ENCODE measurements at places on chromosomes 6 and 20.

DNA sequence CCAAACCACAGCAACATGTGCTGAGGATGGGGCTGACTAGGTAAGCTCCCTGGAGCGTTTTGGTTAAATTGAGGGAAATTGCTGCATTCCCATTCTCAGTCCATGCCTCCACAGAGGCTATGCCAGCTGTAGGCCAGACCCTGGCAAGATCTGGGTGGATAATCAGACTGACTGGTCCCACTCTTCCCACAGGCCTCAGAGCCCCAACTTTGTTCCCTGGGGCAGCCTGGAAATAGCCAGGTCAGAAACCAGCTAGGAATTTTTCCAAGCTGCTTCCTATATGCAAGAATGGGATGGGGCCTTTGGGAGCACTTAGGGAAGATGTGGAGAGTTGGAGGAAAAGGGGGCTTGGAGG lies 1.5 kb upstream of the VEGFA start:
- DNase-seq: no peak

DNA sequence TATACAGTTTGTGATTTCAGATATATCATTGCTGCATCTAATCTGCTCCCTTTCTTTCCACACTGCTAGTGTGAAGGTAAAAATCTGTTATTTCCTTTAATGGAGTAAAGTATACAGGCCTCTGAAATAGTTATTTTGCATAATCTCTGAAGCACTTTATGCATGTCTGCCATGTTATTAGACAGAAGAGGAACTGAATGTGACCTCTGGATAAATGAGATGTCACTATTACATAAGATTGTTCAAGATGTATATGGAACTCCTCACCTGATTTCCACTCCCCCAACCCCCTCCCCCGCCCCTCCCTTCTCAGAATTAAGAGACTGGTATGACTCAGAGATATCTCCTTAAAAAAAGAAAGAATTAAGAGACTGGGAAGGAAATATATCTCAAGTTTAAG lies 26.3 kb downstream of the SERINC1 start:
- no peak for DNase-seq

GRCh38 chr6:24566020-24566767 lies 71.4 kb downstream of the ALDH5A1 start:
- no peak for DNase-seq

GRCh38 chr6:144595266-144595665 lies 310.1 kb downstream of the UTRN start:
- no peak for DNase-seq

DNA sequence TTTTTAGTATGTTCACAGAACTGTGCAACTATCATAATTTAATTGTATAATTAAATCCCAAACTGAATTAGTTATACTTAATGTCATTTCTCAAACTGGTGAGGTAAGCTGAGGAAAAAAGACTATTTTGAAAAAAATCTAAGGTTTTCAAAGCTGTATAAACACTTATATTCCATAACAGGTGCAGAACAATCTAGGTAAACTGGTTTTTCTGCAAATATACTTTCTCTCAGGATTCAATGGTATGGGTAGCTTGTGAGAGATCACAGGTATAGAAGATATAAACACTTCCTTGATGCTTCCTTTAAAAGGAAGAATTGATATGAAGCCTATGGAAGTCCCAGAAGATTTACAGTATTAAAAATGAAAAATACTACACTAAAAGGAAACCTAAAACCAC lies 33.7 kb downstream of the NOL7 start:
- DNase-seq: no peak

- no peak for DNase-seq
Observed at GRCh38 chr6:128111096-128111495, 210.2 kb upstream of the THEMIS start.

DNA sequence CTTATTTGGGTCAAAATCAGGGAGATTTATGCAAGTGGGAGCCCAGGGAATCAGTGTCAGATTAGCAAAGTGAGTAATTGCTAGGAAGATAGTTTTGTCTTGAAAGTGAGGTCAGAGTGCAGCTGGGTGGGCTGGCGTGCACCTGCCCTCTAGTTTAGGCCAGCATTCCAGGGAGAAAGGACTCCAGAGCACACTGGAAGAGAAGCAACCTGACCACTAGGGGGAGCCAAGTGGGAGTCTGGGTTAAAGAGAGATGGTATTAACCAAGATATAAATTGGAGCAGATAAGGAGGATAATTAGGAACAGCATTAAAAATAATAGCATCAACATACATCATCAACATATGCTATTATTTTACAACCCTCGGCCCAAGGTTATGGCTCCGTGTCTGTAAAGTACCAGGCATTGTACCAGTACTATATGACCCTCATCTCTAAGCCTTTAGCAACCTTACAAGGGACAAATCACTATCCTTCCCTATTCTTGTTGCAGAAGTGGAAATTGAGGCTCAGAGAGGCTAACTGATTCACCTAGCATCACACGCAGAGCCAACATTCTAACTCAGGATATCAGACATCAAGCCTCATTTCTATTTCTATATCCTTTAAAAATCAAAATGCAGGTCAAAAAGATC lies 57.8 kb downstream of the SLC2A10 start:
- no peak for DNase-seq

GRCh38 chr6:97198046-97198565 lies 84.9 kb downstream of the MMS22L start:
- no peak for DNase-seq

DNA sequence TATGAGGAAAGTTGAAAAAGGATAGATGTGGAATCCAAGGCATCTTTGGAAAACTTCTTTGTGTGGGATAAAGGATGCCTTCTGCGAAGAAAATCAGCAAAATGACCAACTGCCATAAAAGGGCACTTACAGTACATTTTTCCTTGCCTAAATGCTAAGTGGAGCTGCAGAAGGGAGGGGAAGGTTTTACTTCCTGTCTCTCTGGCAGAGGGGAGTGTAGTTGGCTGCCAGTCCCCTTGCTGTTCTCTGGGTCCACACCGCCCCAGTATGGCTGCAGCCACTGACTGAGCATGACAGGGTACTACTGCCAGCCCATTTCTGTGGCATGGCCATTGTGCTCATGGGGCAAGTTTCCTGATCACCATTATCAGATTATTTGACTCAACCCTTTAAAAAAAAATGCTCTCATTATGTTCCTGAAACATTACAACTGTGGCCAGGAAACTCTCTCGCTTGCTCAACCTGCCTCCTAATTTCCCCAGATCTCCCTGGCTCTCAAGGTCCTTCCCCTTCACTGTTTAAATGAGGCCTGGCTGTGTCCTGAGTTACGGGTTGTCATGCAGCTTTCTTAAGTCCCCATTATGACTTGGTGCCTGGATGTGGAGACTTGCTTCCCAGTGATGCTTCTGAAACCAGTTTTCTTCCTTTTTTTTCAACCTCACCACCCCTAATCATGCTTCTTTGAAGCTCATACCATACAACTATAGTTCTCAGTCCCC lies 34.5 kb upstream of the FAM184A start:
- DNase-seq: no peak

GRCh38 chr6:46610862-46611553 lies 41.6 kb downstream of the CYP39A1 start:
- DNase-seq: no peak

GRCh38 chr6:138374230-138374629 lies 3.5 kb upstream of the SMIM28 start:
- DNase-seq: no peak

DNA sequence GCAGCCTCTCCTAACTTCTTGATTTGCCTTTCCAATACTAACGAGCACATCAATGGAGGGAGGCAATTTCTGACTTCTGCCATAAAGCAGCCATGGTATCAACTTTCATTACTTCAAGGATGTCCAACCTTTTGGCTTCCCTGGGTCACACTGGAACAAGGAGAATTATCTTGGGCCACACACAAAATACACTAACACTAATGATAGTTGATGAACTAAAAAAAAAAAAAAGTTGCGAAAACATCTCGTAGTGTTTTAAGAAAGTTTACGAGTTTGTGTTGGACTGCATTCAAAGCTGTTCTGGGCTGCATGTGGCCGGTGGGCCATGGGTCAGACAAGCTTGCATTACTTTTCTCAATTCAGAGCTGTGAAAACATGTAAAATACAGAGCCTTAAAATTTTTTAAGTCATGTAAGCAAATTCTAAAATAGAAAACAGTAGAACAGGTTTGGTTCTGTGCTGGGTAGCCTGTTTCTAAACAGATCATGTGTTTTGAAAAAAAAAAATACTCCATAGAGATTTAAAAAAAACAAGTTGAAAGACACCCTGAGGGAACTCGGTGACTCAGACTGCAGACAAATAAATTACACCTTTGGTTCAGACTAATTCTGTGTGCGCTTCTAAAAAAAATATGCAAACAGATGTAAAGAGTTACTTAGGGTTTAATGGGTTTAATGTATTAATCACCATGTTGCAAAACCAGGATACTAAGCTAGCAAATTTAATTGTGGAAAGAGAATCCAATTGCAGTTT lies 43.6 kb upstream of the SLC22A23 start:
- no peak for DNase-seq

DNA sequence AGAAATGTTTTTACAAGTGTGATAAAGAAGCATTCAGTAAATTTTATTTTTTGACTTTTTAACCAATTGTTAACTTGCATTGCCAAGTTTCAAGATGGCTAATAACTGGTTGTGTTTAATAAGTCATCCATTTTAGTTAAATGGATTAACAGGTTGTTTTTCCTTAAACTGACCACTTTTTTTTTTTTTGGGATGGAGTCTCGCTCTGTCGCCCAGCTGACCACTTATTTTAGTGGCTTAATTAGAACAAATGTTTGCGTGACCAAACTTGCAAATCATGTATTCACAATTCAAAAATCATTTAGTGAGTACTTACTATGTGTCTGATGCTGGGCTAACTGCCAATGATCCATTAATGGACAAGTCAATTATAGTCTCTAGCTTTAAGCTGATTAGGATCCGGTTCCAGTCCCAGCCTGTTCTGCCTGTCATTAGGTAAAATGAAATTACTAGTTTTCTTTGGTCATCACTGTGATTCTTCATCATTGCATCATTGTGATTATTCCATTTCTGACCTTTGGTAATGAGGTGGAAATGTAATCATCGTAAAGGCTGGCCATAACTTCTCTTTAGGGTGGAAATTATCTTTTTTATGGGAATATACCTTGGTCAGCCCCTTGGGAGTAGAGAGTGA lies 729.2 kb upstream of the MARCKS start:
- DNase-seq: no peak

DNA sequence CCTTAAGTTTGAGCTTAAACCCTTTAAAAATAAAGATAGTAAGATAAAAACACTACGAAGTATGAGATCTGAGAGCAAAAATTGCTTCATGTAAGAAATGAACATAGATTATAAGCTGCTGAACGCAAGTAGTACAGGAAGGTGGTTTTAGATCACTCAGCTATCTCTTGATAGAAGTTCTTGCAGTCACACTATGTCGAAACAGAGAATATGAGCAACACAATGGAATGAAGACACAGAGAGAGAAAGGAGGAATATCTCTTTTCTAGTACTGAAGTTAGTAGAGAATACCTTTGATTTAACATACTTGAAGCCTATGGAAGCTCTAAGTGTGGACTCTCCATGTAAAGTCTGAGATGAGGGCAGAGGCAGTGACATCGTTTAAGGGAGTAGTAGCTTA lies 162.7 kb downstream of the CDK19 start:
- DNase-seq: no peak

- DNase-seq: no peak
Observed at GRCh38 chr20:17524560-17524959, 6.6 kb downstream of the BFSP1 start.

- DNase-seq: no peak
Observed at GRCh38 chr6:166626177-166627032, 646 bp downstream of the RPS6KA2 start.

- DNase-seq: no peak
Observed at GRCh38 chr6:57064809-57065208, 18.3 kb downstream of the KIAA1586 start.

DNA sequence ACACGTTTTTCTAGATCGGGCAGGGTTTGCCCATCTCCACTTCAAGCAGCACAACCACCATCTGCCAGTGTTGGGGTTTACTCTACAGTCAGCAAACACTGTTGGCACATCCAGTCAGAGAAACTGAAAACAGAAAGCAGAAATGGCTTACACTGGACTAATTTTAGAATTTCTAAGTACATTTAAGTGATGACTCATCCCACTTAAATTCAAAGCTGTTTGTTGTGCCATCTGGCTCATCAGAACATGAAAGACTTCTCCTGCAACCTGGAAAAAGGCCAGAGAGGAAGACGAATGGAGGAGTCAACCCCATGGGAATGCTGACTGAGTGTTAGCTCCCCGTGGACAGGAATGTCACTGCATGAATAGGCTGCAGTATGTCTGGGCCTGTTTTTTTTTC lies 21.8 kb downstream of the FAM209B start:
- peak; percentile 67 for DNase-seq

GRCh38 chr6:45896783-45897441 lies 118.7 kb downstream of the CLIC5 start:
- no peak for DNase-seq

- no peak for DNase-seq
Observed at GRCh38 chr20:2800521-2801285, at the start of gene CPXM1. CPXM1 (minus strand) TSS chr20:2800627; CDS start chr20:2800572, 55 bp downstream.

DNA sequence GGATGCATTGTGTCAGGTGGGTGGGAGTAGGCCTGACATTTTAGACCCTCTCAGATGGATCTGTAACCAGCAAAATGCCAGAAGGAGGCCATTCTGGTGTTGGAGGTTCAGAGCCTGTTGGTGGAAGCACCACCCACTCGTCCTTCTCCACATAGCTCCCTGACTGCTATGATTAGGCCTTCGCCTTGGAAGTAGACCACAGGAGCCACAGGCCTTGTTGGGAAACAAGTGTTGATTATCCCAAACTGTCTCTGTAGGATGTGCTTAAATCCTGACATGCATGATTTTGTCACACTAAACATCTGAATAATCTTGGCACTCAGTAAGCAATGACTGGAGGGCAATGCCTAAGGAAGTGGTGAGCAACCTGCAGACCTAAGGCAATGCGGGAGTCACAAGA lies 117.2 kb upstream of the LY86 start:
- no peak for DNase-seq

DNA sequence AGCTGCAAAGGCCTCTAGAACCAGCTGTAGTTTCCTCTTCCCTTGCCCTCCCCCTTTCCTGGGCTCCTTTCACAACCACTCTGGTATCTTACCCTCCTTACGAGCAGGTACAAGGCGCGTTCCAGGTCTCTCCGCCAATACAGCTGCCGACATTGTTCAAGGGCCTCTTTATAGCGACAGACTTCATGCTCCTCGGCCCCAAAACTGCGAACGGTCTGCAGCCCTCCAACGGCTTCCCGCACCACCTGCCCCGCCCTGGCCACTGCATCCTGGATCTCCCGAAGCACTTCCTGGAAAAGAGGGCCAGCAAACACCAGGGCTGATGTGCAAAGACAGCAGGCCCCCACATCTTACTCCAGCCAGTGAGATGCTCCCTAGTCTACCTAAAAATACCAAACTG lies 6.0 kb downstream of the TAP2 start:
- no peak for DNase-seq

DNA sequence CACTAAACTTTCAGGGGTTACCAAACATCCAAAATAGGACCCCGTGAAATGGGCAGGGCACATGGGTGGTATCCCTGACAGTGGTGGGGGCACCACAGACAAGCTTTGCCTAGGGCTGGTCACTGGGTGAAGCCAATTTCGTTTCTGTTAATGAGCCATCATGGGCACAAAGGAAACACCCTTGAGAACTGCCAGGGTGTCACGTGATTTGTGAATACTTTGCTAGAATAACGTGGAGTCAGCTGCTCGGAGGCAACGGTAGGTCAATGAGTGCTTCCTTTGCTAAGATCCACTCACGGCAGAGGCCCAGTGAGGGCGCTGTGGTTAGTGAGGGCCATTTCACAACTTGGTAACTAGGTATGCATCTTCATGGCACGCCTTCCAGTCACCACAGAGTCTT lies 87.7 kb upstream of the AGPAT4 start:
- DNase-seq: no peak

Data from hippocampal formation (tissue), 2 donors.